ENCODE measurements at places on chromosomes 2 and 18.

- no peak for DNase-seq
Measured at GRCh38 chr2:215598376-215598975, 162.6 kb upstream of the FN1 start.

DNA sequence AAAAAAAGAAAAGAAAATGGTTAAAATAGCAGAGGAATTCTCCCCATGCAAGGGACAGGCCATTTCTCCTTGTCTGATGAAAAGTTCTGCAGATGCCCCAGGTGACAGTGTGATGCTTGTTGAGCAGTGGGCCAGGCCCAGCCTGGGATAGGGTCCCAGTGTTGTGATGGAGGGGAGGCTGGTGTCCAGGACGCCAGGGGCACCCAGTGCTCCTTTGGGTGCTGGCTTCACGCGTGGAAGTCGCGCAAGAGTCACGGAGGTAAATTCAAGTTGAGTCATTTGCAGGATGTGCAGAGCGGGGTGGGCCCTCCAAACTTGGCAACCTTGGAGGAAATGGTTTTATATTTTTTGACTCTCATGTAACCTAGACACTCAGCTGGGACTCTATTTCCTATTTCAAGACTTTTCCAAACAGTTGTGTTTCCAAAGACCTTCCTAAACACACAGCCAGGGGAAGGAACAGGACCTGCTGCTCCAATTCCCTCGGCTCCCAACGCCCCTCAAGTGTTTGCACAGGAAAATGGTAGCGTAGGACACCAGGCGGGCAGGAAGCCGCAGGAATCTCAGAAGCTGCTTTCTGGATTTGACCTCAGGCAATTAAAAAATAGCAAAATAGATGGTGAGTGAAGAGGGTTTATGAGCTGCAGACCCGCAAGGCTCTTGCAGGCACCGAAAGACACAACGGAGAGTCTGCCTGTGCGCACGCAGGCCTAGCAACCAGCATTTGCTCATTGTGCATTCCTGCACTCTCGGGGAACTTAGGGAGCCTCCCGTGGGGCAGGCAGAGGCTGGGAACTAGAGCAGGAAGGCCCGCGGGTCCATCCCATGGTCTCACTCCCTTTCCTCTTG lies 107.1 kb upstream of the ODC1 start:
- DNase-seq, result no peak

DNA sequence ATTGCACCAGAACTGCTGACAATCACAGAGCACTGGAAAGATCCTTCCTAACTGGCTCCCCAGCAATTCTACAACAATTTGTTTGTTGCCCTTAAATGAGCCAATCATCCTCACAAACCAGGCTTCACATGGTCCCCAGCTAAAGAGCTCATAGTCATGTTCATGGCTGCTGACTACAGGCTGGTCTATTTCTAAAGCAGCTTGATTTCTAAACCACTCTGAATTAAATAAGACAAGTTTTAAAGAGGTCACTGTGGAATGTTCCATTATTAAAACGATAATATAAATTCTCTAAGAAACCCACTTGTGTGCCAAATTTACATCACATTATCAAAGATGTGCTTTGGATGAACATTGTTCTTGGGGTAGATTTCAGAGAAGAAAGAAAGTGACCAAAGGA lies 110.7 kb downstream of the COPS8 start:
- DNase-seq, result peak; percentile 5

DNA sequence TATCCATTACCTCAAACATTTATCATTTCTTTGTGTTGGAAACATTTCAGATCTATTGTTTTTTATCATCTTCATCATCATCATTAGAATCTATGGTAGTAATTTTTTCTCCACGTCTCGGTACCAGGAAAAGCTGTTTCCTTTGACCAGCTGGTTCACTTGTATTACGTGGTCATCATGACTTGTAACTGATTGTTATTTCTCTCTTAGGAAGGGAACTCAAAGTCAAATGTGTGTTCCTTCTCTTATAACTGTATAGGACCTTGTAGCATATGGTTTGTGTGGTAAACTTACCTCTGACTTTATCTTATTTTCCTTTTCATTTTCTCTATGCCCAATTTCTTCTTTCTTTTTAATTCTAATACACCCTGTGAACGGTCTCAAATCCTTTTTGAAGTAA lies 16.5 kb downstream of the NCOA1 start:
- no peak for DNase-seq

DNA sequence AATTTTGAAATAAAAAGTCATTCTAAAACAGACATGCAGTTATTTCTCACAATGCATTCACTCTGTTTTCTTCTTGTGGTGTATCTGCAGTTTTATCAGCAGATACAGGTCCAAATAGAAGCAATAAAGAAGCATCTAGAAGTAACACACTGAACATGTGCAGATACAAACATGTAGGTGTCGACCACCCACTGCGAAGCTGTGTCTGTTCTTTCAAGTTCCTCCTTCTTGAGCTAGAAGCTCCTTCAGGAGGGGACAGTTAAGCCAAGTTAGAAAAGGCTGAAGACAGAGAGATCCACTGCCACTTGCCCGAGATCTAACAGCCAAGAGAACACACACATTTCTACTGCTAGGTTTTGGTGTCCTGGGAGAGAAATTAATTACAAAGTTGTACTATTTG lies 30.1 kb downstream of the WDFY1 start:
- no peak for DNase-seq

- no peak for DNase-seq
Measured at GRCh38 chr18:36386150-36386920, 88.8 kb downstream of the FHOD3 start.

GRCh38 chr2:70903641-70904340 lies 31.9 kb upstream of the ATP6V1B1 start:
- no peak for DNase-seq

- DNase-seq, result no peak
Measured at GRCh38 chr2:143422681-143423080, 293.5 kb downstream of the ARHGAP15 start.

GRCh38 chr2:55102056-55102812 lies 52.0 kb upstream of the RTN4 start:
- no peak for DNase-seq

GRCh38 chr2:134117676-134118075 lies 136.2 kb upstream of the MGAT5 start:
- DNase-seq, result no peak

GRCh38 chr2:44358503-44358902 lies 2.8 kb downstream of the PREPL start:
- no peak for DNase-seq

GRCh38 chr2:12045864-12046291 lies 299.4 kb downstream of the LPIN1 start:
- DNase-seq, result no peak

DNA sequence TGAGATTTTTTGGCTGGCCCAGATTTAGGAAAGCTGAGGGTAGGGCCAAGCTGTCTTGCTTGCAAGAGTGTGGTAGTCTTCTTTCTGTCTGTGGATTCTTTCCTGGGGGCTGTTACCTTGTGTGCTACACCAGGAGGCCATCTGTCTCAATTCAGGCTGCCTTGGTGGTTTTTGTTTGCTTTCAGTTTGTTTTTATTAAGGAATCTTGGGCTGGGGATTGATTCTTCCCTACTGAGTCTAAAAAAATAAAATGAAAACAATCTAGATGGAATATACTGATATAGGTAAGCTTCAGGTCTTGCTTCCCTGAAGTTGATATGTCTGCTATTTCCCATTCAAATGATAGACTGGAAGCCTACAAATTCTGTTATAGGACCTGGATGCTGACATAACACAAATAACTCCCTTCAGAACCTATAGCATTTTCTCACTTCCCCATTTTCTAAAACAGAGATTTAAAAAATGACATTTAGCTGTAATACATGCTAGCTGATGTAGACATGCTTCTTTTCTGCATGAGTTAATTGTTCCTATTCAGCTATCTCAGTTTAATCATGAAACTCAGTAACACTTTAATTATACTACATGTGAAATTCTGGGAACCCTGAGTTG lies 5.3 kb downstream of the LHCGR start:
- no peak for DNase-seq
